GM23248 (cell line): ENCODE measurements at places on chromosomes 4 and X. TPM values are rescaled to one million over a fixed set of nuclear protein-coding genes. Genes with fewer than 3 reads are reported as not detected.

GRCh38 chrX:129780441-129781105 is 824 bp downstream of the SASH3 start:
- DNase-seq, result no peak

GRCh38 chr4:54855191-54855854 is 197.6 kb downstream of the KIT start:
- no peak for DNase-seq

- DNase-seq, result no peak
Measured at GRCh38 chr4:19178835-19179234, 1072.9 kb upstream of the SLIT2 start.

Gene SH2D1A
- total RNA-seq, result not detected in 2 replicates

- peak; percentile 63 for DNase-seq
Measured at GRCh38 chr4:16194214-16194613, 32.1 kb downstream of the TAPT1 start.

Gene C4orf50
- total RNA-seq, result not detected in 2 replicates

- DNase-seq, result no peak
Measured at GRCh38 chr4:67873116-67873515, 10.7 kb downstream of the TMPRSS11D start.

- DNase-seq, result no peak
Measured at GRCh38 chr4:44120646-44121045, 328.0 kb downstream of the KCTD8 start.

- no peak for DNase-seq
Measured at GRCh38 chrX:6738518-6739470, 203.9 kb upstream of the VCX3A start.

GRCh38 chr4:128393101-128393704 is 105.6 kb upstream of the PGRMC2 start:
- peak; percentile 55 for DNase-seq

DNA sequence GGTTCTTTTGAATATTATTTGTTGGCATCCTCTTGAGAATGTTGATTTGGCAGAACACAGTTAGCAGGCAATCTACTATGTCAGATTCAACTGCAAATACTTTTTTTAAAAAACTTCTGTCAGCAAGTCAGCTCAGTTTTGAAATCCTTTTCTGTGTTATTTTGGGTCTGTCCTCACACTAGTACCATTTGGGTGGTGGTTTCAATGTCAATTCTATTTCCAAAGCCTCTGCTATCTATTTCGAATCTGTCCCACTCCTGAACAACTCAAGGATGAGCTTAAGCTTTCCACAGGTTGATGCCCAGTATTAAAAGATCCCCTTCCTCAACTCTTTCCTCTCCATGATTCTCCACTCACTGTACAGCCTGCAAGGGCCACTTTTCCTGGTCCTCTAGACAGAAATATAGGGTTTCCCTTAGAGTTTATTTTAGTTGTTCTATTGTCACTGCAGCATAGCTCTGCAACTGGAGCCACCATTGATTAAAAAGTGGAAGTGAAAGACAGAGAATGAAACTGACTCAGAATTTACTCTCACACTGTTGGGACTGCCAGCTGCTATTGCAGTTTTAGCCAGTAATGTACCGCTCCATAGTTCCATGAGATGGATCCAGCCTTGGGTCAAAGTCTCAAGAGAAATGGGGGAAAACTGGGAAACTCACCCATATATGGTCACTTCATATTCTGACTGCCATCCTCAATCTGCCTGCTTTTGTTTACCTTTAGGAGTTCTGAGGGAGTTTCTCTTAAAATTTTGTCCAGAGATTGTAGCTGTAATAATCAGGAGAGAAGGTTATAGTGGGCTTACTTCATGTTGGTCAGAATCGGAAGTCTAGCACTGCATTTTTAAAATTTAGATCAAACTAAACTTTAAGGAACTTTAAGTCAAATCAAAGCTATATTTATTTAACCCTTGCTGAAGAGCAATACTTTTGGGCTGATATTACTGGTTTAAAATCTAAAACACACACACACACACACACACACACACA is 14.6 kb downstream of the HDX start:
- no peak for DNase-seq

DNA sequence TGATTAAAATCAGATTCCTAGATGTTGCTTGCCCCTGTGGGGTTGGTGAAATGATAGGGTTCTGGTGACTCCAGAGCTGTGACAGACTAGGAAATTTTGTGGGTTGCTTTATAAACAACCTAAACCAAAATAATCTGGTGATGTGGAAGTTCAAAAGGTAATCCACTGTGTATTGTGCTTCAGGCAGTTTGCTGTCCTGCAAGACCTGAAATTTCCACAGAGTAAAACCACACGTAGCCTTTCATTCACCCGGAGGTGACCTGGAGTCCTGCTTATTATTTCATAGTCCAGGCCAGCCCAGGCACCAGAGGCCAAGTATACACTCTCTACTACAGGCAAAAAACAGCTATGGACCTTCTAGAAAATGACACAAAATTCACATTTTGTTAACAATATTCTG is 114.6 kb upstream of the CBR4 start:
- DNase-seq, result no peak
